Astrocyte (in vitro differentiated cells and primary cell): ENCODE measurements at places on chromosomes 11 and 22. TPM values are rescaled to one million over a fixed set of nuclear protein-coding genes. Genes with fewer than 3 reads are reported as not detected.

DNA sequence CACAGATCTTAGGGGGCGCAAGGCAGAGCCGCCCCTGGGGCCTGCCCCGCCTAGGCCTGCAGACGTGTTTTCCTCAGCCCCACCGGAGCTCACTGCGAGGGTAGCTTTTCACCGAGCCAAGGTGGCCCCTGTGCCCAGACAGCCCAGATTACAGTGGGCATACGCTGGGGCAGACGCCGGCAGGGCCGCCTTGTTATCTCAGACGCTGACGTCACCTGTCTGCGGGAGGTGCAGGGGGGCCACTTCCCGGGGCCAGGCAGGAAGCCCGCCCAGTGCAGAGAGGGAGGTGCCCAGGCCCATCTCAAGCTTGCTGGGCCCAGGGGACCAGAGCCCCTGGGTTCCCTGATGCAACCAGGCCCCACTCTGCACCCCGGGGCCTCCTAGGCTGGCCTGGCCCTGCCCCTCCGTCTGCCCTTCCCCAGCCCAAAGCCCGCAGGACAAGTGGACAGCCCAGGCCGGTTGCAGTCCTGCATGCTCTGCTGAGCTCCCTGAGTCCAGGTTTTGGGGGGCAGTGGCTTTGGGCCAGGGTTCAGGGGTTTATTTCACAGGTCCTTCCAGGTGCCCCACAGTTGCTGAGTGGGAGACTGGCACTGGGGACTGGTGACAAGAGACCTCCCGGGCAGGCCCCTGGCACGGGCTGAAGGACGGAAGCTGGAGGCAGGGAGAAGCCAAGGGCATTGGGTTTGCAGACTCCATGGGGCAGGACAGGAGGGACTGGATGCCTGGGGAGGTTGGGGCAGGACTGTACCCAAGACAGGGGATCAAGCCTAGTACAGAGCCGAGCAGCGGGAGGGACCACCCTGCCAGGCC lies 38.6 kb downstream of the IGF2 start:
- no peak for DNase-seq

The TRIM48 gene
- not detected in 2 replicates for total RNA-seq

DNA sequence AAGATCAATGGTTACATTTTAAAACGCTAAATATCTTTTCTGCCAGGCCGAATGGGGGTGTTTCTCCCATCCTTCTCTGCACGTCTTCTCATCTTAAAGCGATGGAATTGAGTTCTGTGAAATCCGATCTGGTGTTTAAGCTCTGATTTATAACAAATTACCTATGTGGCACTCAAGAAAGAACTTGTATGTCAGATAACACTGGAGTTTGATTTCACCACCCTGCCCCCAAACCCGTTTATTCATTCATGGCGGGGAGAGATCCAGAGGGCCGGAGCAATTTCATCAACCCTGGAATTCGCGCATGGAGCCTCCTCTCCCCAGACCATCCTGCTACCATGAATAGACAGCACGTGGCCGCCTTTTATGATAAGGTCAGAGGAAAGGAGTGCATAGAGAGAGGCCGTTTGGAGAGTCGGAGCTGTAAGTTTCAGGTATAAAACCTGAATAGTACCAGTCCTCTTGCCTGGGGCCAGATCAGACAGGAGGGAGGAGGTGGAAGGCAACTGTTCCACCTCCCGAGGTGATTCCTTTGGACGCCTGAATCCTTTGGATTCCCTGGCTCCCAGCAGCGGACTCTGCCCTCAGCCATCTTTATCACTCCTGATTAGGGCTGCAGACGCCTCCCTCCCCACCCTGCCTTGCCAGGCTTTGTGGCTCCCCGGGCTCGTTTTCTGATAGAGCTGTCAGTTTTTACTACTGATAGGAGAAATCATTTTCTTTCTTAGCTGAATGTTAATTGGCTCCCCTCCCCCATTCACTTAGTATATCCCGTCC lies 27.3 kb upstream of the NFAM1 start:
- no peak for DNase-seq

GRCh38 chr11:32259641-32260081 lies 168.8 kb downstream of the RCN1 start:
- peak; percentile 81 for DNase-seq
